Left ventricle myocardium inferior (tissue), 1 donor: ENCODE measurements at places on chromosomes 5 and 9.
A peak's percentile ranks its signal among the peaks of the same experiment; 100 is the strongest.

- peaks cover 29% of the 10 kb centered on the region for H3K36me3 ChIP-seq
- no peak for DNase-seq
- peak overlapping the region; percentile 6 for H3K27ac ChIP-seq
Observed at GRCh38 chr5:102922799-102923477, 167.8 kb downstream of the PAM start.

GRCh38 chr5:171725205-171725601 is 60.4 kb upstream of the SMIM23 start:
- DNase-seq = no peak
- peaks cover 7% of the 10 kb centered on the region for H3K4me1 ChIP-seq
- H3K36me3 ChIP-seq = peaks cover 2% of the 10 kb centered on the region
- no peak overlapping the region for H3K27ac ChIP-seq
- H3K27me3 ChIP-seq = no peaks in the 10 kb centered on the region

DNA sequence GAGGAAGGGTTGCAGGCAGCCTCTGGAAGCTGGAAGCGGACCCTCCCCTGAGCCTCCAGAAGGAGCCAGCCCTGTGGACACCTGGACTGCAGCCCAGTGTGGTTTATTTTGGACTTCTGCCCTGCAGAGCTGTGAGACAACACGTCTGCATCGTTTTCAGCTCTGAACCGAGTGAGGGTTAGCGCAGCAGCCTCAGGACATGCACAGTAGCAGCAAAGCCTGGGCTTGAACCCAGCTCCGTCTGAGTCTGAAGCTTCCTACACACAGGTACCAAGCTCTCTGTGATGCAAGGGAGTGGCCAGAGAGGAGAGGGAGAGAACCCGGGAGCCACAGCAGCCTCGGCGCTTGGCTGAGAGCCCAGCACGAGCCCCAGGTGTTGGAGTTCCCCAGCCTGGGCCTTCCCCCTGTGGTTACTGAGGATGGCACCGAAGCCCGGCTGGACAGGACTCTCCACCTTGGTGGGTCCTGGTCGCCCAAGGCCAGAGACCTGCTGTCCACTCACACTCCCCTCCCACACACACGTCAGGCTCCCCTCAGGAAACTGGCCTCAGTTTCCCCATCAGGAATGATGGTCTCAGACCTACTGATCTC is 128.2 kb downstream of the OLFM1 start:
- DNase-seq = peak; percentile 49
- H3K36me3 ChIP-seq = no peaks in the 10 kb centered on the region
- no peak overlapping the region for H3K4me3 ChIP-seq
- H3K27ac ChIP-seq = no peak overlapping the region

GRCh38 chr9:74524289-74524688 is 27.2 kb downstream of the RORB start:
- H3K4me1 ChIP-seq = no peaks in the 10 kb centered on the region
- no peak overlapping the region for H3K4me3 ChIP-seq
- H3K36me3 ChIP-seq = no peaks in the 10 kb centered on the region

DNA sequence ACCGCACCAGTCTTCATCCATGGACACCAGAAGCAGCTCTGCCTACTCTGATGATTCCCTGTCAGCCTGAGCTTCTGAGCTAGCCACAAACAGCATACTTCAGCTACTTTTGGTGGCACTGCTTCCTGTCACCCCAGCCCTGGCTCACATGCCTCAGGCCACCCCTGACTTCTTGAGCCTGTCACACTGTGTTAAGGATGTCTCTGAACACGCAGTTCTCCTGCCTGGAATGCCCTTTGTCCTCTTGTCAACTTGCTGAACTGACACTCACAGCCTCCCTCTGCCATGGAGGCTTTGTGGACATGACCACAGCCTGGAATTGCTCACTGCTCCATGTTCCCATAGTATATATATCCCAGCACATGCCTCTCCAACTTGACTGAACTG is 7.2 kb downstream of the MACROH2A1 start:
- no peak for DNase-seq
- peaks cover 13% of the 10 kb centered on the region for H3K36me3 ChIP-seq
- no peaks in the 10 kb centered on the region for H3K27me3 ChIP-seq
- peak overlapping the region; percentile 65 for H3K27ac ChIP-seq
- peaks cover 100% of the 10 kb centered on the region for H3K4me1 ChIP-seq

DNA sequence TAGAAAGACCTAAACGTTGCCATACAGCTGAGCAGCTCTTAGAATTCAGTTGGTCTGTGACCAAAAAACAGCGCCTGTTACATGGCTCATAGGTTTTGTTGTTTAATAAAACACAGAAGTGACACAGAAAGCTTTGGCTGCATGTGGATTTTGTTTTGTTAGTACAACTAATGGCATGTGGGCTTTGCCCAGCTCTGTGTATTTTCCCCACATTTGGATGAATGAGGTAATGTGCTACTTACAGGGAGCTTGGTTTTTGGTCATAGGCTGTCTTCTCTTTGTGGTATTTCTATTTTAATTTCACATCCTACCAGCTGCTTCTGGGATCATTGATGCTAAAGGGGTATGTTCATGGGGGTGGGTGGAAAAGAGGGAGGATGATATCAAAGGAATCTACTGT is 37.0 kb upstream of the POU4F3 start:
- no peak overlapping the region for H3K4me3 ChIP-seq
- DNase-seq = no peak
- no peak overlapping the region for H3K27ac ChIP-seq
- no peaks in the 10 kb centered on the region for H3K36me3 ChIP-seq
- H3K4me1 ChIP-seq = peaks cover 11% of the 10 kb centered on the region
- no peaks in the 10 kb centered on the region for H3K27me3 ChIP-seq

DNA sequence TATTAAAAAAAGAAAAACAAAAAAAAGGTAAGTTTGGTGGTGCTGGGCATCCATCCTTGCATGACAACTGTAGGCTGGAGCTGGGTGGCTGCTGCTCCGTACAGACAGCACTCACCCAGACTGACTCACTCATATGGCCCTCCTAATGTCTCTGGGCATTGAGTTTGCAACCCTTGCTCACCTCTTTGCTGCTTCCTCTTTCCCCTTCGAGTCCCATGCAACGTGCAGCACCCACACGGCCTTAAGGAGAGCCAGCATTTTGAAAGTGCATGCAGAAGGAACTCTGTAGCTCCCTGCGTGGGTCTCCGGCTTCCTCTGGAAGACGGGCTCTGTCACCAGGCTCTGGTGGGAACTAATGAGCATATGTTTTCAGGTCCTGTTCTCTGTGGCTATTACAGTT is 60.5 kb upstream of the ENTREP1 start:
- H3K4me3 ChIP-seq = no peak overlapping the region
- peak overlapping the region; percentile 32 for H3K27ac ChIP-seq
- no peaks in the 10 kb centered on the region for H3K27me3 ChIP-seq
- peaks cover 7% of the 10 kb centered on the region for H3K4me1 ChIP-seq
- DNase-seq = no peak
- H3K36me3 ChIP-seq = no peaks in the 10 kb centered on the region

GRCh38 chr9:134390947-134391318 is 64.7 kb downstream of the RXRA start:
- no peak for DNase-seq
- H3K27ac ChIP-seq = no peak overlapping the region
- no peaks in the 10 kb centered on the region for H3K27me3 ChIP-seq
- H3K36me3 ChIP-seq = no peaks in the 10 kb centered on the region
- no peak overlapping the region for H3K4me3 ChIP-seq
- peaks cover 98% of the 10 kb centered on the region for H3K4me1 ChIP-seq

DNA sequence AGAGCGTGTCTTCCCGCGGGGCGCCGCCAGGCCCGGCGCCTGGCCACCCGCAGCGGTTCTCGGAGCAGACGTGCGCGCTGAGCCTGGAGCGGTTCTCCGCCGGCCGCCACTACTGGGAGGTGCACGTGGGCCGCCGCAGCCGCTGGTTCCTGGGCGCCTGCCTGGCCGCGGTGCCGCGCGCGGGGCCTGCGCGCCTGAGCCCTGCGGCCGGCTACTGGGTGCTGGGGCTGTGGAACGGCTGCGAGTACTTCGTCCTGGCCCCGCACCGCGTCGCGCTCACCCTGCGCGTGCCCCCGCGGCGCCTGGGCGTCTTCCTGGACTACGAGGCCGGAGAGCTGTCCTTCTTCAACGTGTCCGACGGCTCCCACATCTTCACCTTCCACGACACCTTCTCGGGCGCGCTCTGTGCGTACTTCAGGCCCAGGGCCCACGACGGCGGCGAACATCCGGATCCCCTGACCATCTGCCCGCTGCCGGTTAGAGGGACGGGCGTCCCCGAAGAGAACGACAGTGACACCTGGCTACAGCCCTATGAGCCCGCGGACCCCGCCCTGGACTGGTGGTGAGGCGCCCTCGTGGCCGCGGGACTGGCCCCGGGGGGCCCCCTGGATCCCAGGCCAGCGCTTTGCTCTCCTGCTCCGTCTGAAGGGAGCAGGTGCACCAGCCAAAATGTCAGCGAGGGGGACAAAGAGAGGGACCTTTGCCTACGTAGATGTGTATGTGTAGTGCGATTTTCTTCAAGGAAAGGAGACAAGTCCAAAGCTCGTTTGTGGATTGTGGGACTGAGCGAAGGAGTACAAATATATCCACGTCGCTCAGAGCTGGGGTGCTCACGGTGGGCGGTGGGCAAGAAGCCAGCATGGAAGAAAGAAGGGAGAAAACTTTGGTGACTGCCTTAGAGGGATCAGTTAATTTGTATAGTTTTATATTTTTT is 19.5 kb downstream of the BTNL9 start:
- H3K36me3 ChIP-seq = no peaks in the 10 kb centered on the region
- peak overlapping the region; percentile 5 for H3K4me3 ChIP-seq
- H3K27ac ChIP-seq = peak overlapping the region; percentile 21
- no peak for DNase-seq
- peaks cover 98% of the 10 kb centered on the region for H3K27me3 ChIP-seq

DNA sequence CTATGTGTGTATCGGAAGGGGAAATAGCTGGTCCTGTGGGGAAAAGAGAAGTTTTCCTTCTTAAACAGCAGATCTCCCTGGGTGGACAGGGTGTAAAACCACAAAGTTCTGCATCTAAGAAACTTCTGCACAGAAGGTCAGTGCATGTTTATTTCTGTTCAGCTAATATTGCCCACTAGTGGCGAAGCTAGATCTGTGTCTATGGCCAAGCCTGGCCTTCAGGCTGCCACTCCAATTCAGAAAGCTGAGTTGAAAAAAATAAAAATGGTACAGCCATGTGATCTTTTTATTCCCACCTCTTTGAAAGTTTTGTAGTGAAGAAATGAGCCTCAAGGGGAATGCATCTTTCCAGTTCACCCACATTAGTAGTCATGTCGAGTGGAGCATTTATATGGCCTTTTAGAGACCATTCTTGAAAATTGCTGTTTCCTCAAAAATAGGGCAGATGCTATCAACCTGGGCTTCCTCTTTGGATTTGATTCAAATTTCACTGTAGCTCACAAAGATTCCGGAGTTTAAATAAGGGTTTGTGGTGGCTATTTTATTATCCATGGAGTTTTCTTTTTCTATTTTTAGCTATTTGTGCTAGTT is 488.0 kb downstream of the PRELID2 start:
- no peak for DNase-seq
- no peak overlapping the region for H3K27ac ChIP-seq
- H3K4me1 ChIP-seq = peaks cover 7% of the 10 kb centered on the region
- no peaks in the 10 kb centered on the region for H3K27me3 ChIP-seq
- H3K36me3 ChIP-seq = no peaks in the 10 kb centered on the region
- no peak overlapping the region for H3K4me3 ChIP-seq

DNA sequence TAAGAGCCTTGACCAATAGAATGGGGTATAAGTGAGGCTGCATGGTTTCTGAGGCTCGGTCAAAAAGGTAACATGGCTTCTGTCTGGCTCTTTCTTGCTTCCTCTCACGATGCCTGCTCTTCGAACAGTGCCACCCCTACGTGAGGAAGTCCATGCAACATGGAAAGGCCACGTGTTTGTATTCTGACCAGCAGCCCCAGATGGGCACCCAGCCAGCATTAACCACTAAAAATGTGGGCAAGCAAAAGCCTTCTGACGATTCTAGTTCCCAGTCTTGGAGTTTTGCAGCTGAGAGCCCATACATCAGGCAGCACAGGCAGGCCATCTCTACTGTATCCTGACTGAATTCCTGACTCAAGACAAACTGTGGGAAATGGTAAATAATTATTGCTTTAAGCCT is 24.2 kb upstream of the NREP start:
- H3K4me3 ChIP-seq = no peak overlapping the region
- peaks cover 8% of the 10 kb centered on the region for H3K4me1 ChIP-seq
- DNase-seq = peak; percentile 48
- no peak overlapping the region for H3K27ac ChIP-seq
- no peaks in the 10 kb centered on the region for H3K27me3 ChIP-seq

DNA sequence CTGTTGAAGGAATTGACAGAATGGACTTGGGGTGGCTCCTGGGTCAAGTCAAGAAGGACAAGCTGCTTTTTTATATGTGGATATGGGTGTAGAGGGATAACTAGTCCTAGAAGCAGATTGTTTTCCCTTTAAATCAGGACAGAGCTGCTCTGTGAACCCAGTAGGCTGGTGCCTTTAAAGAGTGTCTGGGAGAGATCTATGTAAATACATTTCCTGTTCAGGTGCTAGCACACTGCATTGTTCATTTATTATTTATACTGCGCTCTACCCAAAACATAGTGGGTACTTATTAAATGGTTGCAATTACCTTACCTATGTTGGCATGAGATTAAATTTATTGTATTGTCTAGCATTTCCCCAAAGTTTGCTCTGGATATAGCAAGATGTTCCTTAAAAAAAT is 86.6 kb upstream of the EQTN start:
- no peaks in the 10 kb centered on the region for H3K36me3 ChIP-seq
- no peaks in the 10 kb centered on the region for H3K4me1 ChIP-seq
- no peak overlapping the region for H3K4me3 ChIP-seq
- DNase-seq = no peak

GRCh38 chr5:106545325-106545724 is 1125.4 kb downstream of the EFNA5 start:
- H3K27me3 ChIP-seq = no peaks in the 10 kb centered on the region
- H3K4me1 ChIP-seq = no peaks in the 10 kb centered on the region
- no peak overlapping the region for H3K27ac ChIP-seq
- H3K36me3 ChIP-seq = no peaks in the 10 kb centered on the region
- no peak overlapping the region for H3K4me3 ChIP-seq

GRCh38 chr5:146447734-146448380 is 724 bp downstream of the TCERG1 start:
- H3K4me3 ChIP-seq = peak overlapping the region; percentile 82
- H3K27me3 ChIP-seq = no peaks in the 10 kb centered on the region
- no peaks in the 10 kb centered on the region for H3K36me3 ChIP-seq
- H3K27ac ChIP-seq = peak overlapping the region; percentile 88

GRCh38 chr9:106861640-106862109 is 1.3 kb upstream of the ZNF462 start:
- peaks cover 57% of the 10 kb centered on the region for H3K4me1 ChIP-seq
- H3K4me3 ChIP-seq = peak overlapping the region; percentile 83
- H3K27me3 ChIP-seq = no peaks in the 10 kb centered on the region
- H3K36me3 ChIP-seq = no peaks in the 10 kb centered on the region
- peak overlapping the region; percentile 89 for H3K27ac ChIP-seq

DNA sequence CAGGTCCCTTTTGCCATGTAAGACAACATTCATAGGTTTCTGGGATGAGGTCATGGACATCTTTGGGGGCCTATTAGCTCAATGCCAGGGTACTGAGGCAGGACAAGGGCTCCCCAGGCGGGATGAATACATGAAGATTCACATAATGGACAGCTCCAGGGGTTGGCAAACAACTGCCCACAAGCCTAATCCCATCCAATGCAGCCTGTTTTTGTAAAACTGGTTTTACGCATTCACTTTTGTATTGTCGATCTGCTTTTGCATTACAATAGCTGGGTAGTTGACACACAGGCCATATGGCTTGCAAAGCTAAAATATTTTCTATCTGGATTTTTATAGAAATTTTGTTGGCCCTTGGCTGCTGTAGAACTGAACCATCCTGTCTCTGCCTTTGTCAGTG is 248.5 kb upstream of the PANK3 start:
- peaks cover 31% of the 10 kb centered on the region for H3K4me1 ChIP-seq
- no peak for DNase-seq
- H3K36me3 ChIP-seq = no peaks in the 10 kb centered on the region
- no peak overlapping the region for H3K27ac ChIP-seq

- H3K27ac ChIP-seq = no peak overlapping the region
- H3K4me1 ChIP-seq = no peaks in the 10 kb centered on the region
- no peak overlapping the region for H3K4me3 ChIP-seq
- H3K27me3 ChIP-seq = no peaks in the 10 kb centered on the region
- H3K36me3 ChIP-seq = no peaks in the 10 kb centered on the region
- no peak for DNase-seq
Observed at GRCh38 chr5:33312571-33313549, 127.9 kb upstream of the TARS1 start.
